ENCODE measurements at places on chromosomes 1 and 21. TPM values are rescaled to one million over a fixed set of nuclear protein-coding genes. Genes with fewer than 3 reads are reported as not detected.

DNA sequence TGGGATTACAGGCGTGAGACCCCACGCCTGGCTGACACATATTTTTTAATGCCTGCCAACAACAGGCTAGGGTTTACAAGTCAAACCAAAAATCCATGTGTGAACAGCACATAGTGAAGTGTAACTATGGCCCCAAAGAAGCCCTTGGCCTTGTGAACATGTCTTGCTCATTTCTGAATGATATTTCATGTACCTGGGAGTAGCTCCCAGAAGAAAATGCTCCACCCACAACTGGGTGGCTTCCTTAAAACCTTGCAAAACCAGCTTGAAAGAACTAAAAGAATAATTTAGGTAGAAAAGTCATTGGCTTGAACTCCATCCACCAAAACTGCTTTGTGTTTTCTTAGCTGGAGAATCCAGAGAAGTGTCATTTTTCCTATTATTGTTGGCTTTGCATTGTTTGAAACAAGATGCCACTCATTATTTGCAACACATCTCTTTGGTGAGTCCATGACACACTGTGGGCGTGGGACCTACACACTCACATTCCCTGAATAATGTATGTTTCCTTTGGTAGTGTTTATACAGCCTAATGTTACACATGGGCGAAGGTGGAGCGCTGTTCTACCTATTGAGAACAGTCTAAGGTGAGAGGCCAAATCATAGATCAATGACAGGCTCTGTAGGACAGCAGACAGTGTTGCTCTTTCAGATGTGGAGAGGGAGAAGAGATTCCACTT, 28.5 kb upstream of the SDE2 start:
- no peak for DNase-seq

- DNase-seq, result peak; percentile 43
Observed at GRCh38 chr21:36155603-36156338, 853 bp upstream of the DOP1B start.

- no peak for DNase-seq
Observed at GRCh38 chr1:59903141-59903754, 23.3 kb downstream of the CYP2J2 start.

DNA sequence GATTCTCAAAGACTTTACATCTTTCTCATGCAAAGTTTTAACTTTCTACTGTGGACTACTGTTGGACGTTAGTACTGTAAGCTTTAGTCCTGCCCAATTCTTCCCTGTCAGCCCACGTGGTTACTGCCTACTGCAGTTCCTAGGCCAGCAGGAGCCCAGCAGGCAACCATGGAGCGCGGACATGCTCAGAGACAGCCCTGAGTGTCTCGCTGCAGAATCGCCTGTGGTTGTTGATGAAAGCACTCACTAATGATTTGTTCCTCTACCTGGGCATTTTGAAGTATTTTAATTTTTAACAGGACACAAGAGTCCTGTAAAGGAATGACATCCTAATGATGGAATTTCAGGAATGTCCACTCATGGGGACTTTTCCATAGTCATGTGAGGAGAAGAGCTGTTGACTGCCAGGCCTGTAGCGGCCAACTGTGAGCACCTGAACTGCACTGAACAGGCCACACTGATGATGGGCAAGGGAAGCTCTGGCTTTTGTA, 44.1 kb downstream of the PGBD5 start:
- DNase-seq, result no peak

- no peak for DNase-seq
Observed at GRCh38 chr1:1421147-1421906, at the start of gene ANKRD65. Gene ANKRD65 (minus strand): TSS chr1:1421276. CDS start chr1:1421005, 271 bp downstream.

The RGS8 gene
- not detected for total RNA-seq

- no peak for DNase-seq
Observed at GRCh38 chr1:14944471-14944985, 209.0 kb upstream of the TMEM51 start.

The HES3 gene
- total RNA-seq, result not detected

The DIO1 gene
- not detected for total RNA-seq

- DNase-seq, result no peak
Observed at GRCh38 chr1:160211046-160211790, 6.0 kb downstream of the PEA15 start.

DNA sequence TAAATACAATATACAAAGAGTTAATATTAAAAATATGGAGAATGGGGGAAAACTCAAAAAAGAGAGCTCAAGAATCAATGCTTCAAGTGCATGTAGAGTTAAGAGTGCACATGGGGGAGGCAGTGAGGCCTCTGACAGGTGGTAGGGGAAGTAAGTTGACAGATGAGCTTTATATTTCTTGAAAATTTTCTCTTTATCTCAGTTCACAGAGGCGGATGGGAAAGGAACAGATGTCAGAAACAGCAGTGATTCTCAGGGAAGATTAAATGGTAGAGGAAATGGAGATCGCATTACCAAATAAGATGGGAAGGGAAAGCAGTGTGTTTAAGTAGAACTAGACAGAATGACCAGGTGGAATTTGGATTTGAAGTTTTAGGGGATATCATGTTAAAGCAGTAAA, 200.1 kb upstream of the C1orf105 start:
- DNase-seq, result no peak

The WARS2 gene
- total RNA-seq, result 9.3 TPM

The NCAM2 gene
- total RNA-seq, result 4.4 TPM

The SMPDL3B gene
- not detected for total RNA-seq

DNA sequence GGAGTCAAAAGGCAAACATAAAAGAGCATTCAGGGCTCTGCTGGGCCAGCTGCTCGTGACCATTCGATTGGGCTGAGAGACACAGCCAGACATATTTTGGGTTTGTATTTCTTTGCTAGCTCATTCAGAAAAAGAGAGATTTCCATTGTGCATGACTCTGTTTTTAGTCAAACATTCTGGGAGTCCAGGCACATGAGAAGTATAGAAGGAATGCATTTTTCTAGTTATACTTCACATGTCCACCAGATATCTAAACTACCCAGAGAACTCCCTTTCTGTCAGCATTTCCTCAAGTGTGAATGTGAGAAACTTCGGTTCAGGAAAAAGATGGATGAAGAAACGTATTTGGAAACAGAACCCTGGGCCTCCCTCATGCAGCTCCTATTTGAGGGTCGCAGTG, 6.3 kb upstream of the KCNE1 start:
- no peak for DNase-seq

GRCh38 chr1:208241512-208241911, 2.7 kb downstream of the PLXNA2 start:
- no peak for DNase-seq

The RHBDL2 gene
- not detected for total RNA-seq

- DNase-seq, result peak; percentile 20
Observed at GRCh38 chr21:43279578-43279894, 110.7 kb downstream of the CRYAA start.

The NDUFS2 gene
- total RNA-seq, result 335 TPM

The RAB3B gene
- not detected for total RNA-seq

DNA sequence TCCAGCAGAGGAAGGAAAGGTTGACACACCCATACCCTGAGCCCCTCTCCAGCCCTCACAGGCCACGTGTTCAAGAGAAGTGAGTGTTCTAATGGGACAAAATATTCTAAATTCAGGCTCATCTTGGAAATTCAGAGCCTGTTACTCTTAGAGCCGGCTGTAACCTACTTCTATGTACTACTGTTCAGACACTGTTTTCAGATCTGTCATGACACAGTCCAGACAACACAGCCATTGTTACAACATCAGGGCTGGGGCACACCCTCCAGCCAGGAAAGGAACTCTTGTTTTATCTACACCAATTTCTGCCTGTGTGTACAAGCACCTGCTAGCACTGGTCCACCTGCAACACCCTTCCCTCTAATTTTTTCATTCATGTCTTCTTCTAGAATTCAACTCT, 145.4 kb upstream of the C8B start:
- DNase-seq, result no peak

The VHLL gene
- not detected for total RNA-seq

The GJA5 gene
- 4.7 TPM for total RNA-seq

DNA sequence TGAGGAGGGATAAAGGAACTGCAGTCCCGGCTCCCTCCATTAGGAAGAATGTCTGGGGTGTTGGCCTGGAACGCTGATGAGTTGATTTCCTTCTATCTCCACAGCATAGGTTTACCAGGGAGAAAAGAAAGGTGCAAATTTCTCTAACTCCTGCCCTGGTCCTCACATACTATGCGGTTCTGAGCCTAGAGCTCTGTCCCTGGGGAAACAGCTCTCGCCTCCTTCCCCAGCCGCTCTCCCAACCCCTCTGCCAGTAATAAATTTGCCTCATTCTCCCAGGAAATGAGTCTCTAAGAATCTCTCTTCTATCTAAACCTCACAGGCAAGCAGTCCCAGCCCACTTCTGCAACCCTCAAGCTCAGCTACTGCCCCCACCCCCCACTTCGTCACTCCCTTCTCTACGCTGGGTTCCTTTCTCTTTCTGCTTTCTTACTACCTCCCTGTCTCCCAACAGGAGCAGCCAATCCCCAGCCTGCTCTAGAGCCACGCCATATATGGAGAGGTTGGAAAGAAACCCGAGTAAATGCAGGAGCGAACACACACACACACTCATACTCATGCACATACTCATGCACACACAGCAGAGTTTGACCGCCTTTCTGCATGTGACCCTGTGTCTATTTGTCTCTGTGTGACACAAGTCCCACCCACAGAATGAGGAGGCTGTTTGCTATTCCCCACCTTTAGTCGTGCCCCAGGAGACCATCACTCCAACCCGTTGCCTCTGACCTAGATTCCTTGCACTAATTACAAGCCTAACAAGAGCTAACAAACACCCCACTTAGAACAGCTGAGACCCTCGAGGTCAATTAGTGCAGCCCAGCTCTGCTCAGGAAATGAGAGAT, 13.4 kb downstream of the PLEKHO1 start:
- DNase-seq, result peak; percentile 82

The MATN1 gene
- not detected for total RNA-seq

DNA sequence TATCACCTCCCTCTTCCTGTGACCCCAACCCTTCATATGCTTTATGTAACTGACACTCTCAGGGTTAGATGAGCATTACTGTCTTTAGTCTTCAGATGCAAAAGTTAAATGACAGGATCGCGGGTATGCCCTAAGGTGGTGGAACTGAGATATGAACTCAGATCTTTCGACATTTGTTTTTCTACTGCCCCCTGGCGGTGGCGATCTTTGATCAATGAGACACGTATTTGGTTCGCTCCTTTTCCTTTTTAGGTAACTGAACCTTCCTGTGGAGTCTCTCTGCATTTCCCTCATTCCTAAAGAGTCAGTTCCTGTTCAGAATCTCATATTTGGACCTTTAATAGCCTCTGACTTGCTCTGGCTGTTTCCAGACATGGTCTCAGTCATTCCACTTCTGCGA, 47.8 kb upstream of the ZP4 start:
- no peak for DNase-seq

DNA sequence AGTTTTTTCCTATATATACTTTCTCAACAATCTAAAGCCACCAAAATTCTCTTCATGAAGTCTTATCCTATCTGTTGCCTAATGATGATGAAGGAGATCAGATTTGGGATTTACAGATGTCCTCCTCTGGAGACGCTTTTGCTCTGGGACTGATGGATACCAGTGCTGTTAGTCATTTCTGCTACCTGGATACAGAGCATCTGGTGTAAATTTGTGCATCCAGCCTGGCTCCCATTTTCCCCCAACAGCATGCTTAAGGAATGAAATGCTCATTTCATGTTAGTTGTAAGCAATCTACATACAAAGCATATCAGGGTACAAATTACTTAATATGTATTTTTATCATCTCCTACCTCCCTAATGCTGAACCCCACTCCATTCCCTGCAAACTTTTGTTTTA, 57.7 kb downstream of the HNRNPR start:
- no peak for DNase-seq

Measured in left ventricle myocardium superior (tissue), 1 donor.